ENCODE measurements at places on chromosomes 4 and X.

DNA sequence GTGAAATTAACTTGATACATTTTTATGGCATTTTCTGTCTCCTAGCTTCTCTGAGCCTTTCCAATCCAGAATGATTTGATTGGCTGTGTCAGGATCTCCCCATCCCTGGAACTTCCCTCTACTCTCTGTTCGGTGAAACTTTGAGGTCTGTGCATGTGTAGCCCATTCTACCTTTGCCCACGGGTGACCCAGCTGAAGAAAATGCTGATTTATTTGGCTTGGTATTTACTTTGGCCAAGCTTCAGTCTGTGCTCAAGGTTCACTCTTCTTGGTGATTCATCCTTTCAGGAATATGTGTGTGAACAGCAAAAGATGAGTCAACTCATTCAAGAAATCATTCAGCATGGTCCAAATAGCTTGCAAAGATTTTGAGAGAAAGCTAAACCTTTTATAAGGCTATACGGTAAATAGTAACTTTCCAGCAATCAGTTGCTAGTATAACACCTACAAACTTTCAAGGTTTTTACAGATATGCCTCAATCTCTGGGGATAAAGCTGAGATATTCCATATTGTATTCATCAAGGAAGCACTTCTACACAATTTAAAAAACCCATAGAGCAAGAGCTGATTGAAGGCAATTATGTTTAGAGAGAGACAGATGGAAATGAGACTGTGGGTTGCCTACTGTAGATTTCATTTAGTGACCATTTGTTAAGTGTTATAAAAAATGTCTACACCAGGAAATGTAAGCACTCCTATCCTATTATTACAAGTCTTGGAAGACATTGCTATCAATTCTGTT lies 233.9 kb upstream of the CXXC4 start:
- no peak for DNase-seq

DNA sequence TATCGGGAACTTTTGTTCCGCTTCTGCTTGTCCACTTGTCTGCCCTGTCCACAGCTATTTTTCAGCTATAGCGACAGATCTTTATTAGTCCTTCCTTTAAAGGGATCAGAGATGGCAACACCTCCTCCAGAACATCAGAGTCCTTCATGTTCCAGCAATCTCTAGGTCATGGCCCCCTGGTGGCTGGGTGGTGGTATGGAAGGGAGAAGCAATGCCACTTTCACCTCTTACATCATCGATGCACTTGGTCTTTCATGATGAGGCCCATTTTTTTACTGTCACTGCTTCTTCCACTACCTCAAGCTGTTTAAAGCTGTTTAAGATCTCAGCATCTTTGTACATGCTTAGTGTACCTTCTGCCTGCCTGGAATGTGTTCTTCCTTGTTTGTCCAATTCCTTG lies 106.7 kb downstream of the ARHGAP6 start:
- DNase-seq, result peak; percentile 30

- DNase-seq, result no peak
Observed at GRCh38 chr4:5719350-5720055, 8.5 kb downstream of the EVC start.

GRCh38 chr4:112001041-112001440 lies 144.2 kb upstream of the FAM241A start:
- no peak for DNase-seq

- DNase-seq, result no peak
Observed at GRCh38 chrX:154714925-154715324, 36.0 kb downstream of the GAB3 start.

DNA sequence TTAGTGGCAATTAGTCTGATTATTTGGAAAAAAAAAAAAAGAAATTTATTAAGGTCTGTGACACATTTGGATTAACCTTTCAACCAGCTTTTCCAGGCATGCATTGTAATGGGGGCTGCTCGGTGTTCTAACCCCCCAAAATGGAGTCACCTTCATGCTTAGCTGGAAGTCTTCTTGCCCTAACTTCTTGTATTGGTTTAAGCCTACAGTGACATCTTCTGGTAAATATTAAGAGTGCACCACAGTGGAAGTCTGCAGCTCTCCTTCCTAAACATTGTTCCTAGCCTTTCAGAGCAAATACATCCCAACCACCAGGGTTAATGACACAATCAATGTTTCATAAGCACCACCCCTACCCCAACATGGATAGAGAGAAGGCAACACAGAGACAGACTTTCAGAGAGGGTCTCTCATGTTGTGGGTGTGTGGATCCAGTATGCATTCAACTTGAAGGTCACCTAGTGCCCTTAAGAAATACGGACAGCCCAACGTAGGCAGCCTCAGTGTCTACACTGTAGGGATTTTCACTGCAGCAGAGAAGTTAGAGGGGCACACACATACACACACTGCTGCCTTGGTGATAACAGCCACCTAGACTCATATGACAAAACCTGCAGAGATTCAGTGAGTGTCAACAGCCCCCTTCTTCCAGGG lies 142.9 kb upstream of the MBNL3 start:
- no peak for DNase-seq

- no peak for DNase-seq
Observed at GRCh38 chrX:109839694-109840567, 106.9 kb upstream of the ACSL4 start.

DNA sequence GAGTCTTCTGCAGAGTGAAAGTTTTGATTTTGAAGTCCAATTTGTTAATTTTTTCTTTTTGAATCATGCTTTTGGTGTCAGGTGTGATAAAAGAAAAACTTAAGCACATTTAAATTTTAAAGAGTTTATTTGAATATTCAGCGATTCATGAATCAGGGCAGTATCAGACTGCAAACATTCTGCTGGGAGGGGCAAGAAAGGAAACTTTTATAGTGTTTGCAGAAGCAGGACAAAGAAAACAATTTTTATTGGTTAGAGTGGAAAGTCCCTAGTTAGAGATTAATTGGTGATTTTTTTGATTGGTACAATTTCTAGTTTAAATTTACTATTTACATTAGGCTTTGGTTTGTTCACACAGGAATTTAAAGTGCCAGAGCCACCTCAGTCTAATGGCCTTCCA lies 1.5 kb upstream of the DIPK2B start:
- DNase-seq, result no peak

DNA sequence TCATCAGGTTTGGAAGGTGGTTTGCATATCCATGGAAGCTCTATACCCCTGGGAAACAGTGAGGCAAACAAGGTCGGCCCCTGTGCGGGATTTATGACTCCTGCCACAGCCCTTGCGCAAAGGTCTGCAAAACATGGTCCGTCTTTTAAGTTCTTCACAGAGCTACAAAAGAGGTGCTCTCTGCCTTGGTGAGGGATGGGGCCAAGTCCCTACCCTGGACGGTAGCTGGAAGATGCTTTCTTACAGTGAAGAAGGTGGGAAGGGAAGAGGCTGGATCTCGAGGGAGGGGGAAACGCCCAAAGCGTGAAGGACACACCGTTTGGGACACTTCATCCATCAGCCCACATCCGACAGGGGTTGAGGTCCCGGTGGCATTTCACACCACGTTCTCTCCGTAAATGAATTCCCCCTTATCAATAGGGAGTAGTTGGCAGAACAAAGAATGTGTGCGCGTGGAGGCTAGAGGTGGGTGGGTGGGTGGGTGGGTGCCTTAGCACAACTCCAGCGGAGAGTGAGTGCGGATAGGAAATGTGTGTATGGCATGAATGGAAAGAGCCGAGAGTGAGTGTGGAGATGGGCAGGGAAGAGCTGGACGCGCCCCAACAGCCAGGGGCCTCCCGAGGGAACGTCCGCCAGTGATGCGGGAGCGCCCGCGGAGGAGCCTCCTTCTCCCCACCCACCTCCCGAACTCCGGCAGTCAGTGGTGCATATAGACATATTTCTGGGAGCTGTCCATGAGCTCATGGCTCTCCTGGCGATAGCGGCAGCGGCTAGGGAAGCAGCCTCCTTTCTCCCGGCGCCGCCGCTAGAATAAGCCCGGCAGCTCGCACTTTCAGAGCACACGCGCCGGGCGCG lies 68.3 kb downstream of the LARP7 start:
- DNase-seq, result no peak

DNA sequence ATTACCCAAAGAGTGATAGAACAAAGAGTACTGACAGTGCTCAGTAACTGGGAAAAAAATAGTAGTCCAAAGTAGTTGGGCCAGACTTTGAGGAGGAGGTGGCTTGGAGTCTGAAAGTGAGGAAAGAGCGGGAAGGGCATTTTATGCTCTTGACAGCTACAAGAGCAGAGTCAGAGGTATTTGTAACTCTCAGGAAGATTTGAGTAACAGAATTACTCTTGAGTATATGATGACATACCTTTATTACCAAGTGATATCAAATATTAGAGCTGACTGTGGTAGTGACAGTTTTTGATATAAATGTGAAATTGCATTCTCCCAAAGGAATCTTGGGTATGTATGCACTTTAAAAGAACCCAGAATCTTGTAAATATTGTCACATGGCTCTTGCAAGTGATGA lies 2.2 kb downstream of the SLAIN2 start:
- no peak for DNase-seq

DNA sequence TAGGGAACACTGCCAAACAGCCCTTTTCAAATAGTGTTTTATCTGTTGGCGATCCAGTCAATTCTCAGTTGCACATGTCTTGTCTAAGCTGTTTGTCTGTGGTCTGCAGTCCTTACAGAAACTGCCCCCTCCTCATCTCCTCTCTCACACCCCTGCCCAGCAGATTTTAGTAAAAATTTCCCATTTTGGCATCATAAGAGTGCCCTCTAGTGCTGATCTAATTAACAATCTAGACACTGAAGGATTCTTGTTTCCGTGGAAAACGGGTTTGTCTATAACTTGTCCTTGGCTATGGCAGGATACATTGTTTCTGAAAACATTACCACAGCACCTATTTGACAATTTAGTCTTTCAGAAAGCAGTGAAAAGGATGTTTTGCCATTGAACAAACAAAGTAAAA lies 227.2 kb upstream of the MBNL3 start:
- no peak for DNase-seq

- no peak for DNase-seq
Observed at GRCh38 chr4:3527914-3528876, 4.0 kb downstream of the LRPAP1 start.

DNA sequence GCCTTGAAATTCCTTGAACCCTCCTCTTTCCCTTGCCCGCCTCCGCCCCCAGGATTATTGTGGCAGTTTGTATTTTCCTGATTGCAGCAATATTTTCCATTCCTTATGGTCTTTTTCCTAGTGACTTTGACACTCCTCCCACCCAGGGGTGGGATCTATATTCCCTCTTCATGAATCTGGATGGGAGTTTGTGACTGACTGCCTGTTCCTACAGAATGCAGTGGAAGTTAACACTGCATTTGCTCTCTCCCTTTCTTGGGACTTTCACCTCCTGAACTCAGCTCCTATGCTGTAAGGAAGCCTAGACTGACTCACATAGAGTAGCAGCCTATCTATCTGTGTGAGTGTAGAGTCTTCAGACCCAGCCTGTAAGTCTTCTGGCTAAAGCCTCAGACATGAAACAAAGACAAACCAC lies 2.2 kb downstream of the FUNDC2 start:
- DNase-seq, result no peak

All from activated T-helper 1 cell treated with anti-CD3 and anti-CD28 coated beads, Interleukin-2, amount 50 U/mL, for 16 hours (primary cell).